ENCODE measurements at places on chromosomes 6 and 20.

DNA sequence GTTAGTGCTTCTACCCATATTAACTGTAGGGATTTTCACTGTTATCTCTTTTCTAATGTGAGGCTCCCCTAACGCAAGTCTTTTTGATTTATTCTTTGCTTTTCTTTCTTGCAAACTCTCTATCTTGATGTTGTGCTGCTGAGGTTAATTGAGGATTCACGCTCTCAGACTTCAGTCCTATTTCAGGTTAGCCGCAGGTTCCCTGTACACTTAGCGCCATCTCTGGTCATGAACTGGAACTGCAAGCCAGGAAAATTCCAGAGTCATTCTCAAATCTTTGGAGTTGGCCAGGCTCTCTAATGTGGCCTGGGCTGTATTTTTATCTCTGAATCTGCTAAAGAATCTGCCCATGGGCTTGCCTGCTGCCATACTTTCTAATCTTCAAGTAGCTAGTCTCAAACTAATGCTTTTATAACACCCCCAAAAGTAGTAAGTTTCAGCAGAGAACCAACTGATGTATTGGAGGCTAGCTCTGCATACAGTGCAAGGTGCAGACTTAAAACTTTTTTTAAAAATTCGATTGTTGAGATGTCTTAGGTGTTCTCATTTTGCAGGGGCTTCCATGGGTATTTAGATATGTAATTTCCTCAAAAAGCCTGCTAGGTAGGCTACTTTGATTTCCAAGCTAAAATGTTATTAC lies 91.1 kb upstream of the OPRM1 start:
- no peak for DNase-seq

GRCh38 chr6:36807750-36808149 lies 31.5 kb downstream of the CPNE5 start:
- DNase-seq = no peak

GRCh38 chr6:87794922-87795885 lies 93.2 kb upstream of the AKIRIN2 start:
- no peak for DNase-seq

DNA sequence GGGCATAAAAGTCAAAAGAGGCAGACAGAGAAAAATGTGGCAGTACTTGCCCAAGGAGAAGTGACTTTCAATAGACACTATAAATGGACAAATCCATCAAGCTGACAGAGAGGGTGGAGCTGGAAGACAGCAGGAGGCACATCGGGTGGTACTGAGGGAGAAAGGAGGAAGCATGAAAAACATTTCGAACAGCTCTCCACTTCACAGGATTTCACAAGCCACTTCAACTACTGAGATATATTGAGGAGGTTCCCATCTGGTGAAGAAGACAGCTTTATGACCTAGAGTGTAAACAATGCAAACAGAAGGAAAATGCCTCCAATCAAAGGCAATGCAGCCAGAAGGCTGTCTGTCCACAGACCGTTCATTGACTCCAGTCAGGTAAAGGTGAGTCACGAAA lies 259.4 kb upstream of the ECI2 start:
- DNase-seq = no peak

DNA sequence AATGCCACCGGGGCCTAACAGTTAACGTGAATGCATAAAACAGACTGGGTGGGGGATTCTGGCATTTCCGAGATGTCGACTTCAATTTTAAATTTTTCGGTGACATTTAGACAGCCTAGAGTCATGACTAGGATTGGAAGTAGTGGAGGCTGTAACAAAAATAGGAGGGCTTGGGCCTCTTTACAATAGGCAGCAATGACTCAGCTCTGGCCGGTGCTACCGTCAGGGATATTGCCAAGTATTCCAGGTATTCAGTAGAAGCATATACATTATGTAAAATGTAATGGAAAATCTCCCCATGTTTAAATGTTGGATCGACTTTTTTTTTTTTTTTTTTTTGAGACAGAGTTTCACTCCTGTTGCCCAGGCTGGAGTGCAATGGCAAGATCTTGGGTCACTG lies 136.2 kb upstream of the STMND1 start:
- DNase-seq = no peak

- DNase-seq = no peak
These were observed 95.9 kb upstream of the JAG1 start for GRCh38 chr20:10769700-10770099.

- no peak for DNase-seq
These were observed 107.3 kb downstream of the OGFRL1 start for GRCh38 chr6:71395731-71396409.

GRCh38 chr20:42502591-42502990 lies 687.1 kb downstream of the PTPRT start:
- no peak for DNase-seq

DNA sequence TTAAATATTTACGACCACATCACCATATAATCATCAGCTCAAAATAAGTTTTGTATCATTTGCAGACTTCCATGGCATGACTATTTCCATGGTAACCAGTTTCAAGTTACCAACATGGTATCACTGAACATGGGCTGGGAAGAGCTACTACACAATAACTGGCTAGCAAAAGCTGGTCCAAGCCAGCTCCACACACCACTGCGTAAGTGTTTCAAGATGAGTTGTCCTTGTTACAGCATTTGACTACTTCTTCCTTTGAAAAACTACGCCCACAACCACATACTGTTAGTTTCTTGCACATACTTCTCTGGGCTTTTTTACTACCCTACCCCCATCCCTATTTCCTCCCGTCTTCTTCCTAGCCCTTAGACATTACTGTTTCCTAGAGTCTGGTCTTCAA lies 8.5 kb downstream of the CD164 start:
- DNase-seq = no peak

- no peak for DNase-seq
These were observed 88.8 kb downstream of the INSM1 start for GRCh38 chr20:20456741-20457140.

DNA sequence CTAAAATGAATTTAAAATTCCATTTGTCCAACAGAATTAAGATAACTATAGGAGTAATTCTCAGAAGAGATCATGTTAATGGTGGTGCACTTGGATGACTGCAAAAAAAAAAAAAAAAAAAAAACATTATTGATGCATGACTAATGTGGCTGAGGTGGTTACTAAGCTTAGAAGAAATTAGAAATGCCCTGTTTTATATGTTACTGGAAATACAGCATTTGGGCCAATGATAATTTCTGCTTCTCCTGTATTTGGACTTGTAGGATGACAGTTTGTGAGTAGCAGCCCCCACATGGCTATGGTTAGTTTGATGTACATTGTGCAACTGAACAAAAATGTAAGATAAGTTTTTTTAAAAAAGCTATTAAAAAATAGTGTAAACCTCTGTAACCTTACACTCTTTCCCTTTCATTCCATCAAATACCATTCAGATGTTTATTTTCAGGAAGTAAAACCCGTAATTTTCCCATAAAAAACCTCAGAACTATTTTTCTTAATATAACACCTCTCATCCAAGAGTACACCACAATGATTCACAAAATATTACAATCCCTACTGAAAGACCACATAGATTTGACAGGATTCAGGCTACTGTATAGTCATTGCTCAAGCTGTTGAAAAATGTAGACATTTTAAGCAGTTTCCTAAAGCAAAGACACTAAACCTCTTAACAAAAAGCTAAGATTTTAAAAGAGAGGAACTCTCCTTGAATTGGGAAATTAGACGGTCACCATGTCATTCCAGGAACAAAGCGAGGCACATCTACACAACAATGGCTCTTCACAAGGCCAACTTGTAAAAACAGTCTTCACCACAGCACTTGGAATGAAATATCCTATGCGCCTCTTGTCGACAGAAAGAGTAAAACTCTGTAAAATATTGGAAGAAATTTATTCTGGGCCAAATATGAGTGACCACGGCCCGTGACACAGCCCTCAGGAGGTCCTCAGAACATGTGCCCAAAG lies 83.0 kb downstream of the WDR27 start:
- no peak for DNase-seq

DNA sequence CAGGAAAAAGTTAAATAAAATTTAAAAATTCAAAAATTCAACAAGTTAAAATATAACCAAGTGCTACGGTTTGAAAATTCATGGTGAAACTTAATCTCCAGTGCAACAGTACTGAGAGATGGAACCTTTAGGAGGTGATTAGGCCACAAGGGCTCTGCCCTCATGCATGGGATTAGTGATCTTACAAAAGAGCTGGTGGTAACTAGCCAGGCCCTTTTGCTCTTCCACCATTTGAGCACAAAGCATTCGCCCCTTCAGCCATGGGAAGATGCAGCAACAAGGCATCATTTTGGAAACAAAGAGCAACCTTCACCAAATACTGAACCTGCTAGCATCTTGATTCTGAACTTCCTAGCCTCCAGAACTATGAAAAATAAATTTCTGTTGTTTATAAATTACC lies 80.9 kb downstream of the RNGTT start:
- no peak for DNase-seq

DNA sequence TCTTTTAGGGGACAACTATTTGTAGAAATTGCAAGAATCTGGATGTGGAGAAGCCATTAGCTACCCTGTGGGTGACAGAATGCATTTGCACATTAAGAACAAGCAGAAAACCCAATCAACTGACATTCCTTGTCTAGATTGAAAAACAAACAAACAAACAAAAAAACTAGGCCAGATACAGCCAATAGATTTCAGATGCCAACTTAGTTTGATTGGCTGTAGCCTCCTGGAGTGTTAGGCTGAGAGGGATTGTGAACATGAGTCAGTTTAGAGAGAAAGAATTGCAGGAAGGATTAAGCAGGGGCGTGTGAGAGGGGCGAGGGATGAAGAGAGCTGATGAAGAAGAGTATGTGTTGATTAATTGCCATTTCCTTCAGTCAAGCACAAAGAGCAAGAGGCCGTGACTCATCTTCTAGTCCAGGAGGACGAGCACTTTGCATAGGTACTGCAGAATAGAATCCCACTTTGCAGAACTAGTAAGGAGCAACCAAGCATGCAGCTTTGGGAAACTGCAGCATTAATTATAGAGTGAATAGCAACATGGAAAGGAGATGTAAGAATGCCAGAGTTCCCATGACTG lies 188.0 kb upstream of the RAB32 start:
- no peak for DNase-seq

- no peak for DNase-seq
These were observed 120.0 kb upstream of the AGPAT4 start for GRCh38 chr6:161393839-161394364.

- no peak for DNase-seq
These were observed 328.6 kb downstream of the NKAIN2 start for GRCh38 chr6:124132256-124132655.
